ENCODE measurements at places on chromosomes 2 and 18. TPM values are rescaled to one million over a fixed set of nuclear protein-coding genes. Genes with fewer than 3 reads are reported as not detected.

GRCh38 chr2:221477714-221478484, 94.2 kb downstream of the EPHA4 start:
- DNase-seq = no peak

DNA sequence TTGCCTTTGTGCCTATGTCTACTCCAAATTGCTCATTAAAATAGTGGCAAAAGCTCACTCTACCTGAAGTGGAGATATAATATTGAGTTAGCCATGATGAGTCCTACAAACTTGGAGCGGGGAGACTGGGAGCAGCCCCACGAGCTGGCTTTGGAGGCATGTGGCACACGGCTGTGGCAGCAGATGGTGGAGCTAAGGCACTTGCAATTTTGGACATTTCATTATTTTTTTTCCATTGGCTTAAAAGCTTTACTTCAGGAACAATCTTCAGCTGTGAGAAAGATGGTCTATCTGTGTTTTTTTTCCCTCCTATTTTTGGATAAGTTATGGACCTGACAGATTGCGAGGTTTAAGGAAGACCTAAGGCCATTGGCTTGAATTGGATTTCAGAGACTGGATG, 578.3 kb downstream of the CMPK2 start:
- DNase-seq = no peak

DNA sequence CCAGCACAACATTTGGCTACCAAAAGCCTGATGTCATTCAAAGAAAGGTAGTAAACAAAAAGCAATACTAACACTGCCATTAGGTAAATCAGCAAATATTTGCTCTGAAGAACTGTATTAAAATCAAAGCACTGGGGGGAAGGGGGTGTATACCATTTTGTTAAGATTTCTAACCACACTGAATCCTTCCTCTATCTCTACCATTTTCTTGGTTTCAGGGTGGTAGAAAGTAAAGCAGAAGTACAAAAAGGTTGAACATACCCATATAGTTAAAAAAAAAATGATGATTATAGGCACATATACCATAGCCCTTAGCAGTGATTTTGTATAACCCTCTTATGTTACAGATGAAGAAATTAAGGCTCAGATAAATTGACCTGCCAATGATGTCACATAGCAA, 437.6 kb downstream of the ZEB2 start:
- DNase-seq = no peak

DNA sequence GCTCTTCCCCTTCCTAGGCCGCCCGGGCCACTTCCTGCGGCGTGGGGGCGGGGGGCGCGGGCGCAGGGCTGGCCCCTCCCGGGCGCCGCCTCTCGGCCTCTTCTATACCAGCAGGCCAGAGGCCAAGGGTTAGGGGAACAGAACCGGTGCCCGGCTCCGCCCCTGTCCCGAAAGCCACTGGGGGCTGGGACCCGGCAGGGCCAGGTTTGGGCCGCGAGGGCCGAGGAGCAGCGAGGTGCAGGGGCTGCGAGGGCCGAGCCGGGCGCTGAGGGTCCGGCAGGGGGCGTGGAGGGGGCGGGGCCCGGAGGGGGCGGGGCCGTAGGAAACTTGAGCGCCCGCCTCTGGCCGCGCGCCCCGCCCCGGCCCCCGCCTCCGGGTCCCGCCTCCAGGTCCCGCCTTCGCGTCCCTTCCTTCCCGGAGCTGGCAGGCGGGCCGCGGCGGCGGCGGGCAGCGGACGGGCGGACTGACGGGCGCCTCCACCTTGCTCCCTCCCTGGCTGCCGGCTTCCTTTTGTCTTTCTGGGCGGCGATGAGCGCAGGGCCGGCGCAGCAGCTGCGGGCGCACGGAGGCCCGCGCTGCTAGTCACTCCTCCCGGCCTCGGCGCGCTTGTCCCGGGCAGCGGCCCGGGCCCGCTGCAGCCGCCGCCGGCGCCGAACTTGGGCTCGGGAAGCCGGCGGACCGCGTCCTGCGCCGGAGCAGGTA, at the start of gene HPCAL1:
HPCAL1 (plus strand) TSS at position 426 of the 702 bp plus-strand sequence. CDS start 116,854 bp downstream, outside the sequence.
- DNase-seq = peak; percentile 98

DNA sequence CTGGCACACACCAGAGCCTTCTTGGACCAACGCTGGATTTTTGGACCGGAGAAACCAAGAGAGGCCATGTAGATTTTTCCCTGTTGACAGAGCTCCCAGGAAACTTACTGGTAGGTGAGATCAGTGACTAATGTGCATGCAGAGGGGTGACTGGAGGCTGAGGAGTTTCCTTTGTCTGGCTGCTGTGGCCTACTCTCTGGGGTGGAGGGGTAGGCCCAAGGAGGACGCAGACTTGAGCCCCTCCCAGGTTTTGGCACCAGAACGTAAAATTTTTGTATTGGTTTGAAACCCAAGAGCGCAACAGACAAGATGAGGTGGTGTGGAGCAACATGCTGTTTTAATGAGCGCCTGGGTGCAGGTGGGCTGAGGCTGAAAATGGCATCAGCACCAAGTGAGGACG, 59.2 kb downstream of the KYNU start:
- DNase-seq = no peak

DNA sequence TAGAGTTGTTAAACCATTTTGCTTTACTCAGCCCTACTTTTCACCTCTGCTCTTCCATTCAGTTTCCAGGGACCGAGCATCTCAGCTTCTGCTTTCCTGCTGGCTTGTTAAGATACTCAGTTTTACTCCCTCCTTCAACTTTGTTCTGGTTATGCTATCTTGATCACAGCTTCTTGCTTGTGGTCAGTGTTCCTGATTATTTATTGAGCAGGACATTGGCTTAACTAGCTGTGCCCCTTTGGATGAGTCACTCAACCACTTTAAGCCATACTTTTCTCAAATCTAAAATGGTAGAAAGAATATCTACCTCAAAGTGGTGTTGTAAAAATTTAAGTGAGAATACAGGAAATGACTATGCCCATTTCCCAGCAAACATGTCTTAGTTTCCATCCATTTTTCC, 124.0 kb downstream of the KYNU start:
- DNase-seq = no peak

DNA sequence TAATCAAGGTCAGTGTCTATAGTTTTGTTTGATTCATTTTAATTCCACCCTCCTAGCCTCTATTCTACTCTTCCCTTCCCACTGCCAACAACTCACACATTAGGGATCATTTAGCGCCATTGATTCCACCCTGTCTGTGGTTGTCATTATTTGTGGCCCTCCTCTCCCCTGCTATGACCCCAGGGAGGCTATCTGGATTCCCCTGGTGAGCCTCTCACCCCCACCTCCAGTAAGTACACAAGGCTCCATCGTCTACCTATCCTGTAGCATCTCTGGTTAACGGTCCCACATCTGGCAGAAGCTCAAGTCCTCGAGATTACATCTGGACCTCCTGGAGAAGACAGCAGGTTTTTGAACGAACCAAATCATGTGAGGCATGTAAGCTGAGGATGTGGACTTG, 27.4 kb downstream of the UPP2 start:
- no peak for DNase-seq

PLA2R1 gene
- total RNA-seq = 0.26 TPM

MC2R gene
- total RNA-seq = not detected

FEV gene
- total RNA-seq = not detected
